ENCODE measurements at places on chromosomes 7 and 10.

DNA sequence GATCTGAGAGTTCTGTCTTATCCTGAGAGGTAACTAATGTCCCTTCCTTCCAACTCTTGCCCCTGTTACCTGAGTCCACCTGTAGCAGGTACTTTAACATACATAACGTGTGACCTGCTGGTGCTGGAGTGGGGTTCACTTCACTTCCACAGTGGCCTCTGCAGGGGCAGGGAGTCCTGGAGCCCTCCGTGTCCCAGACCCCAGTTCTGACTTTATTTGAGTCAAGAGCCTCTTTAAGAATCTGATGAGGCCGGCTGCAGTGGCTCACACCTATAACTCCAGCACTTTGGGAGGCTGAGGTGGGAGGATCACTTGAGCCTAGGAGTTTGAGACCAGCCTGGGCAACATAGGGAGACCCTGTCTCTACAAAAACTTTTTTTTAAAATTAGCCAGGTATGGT is 117.0 kb upstream of the RET start:
- no peak for DNase-seq

GRCh38 chr10:91875156-91875555 is 34.1 kb downstream of the FGFBP3 start:
- DNase-seq = no peak

DNA sequence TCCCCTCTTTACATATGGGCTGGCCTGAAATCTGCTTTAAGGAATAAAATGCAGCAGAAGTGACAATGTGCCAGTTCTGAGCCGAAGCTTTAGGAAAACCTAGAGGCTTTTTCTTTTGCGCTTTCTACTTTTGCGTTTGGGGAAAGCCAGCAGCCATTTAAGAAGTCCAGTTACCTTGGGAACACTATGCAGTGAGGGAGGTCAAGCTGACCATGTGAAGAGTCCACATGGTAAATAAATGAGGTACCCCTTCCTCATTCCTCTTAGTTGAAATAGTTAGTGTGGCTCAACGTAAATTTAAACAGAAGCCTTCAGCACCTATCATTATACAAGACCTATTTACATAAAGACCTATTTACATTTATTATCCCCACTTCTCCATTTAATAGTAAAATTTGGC is 78.5 kb downstream of the TFPI2 start:
- DNase-seq = no peak

DNA sequence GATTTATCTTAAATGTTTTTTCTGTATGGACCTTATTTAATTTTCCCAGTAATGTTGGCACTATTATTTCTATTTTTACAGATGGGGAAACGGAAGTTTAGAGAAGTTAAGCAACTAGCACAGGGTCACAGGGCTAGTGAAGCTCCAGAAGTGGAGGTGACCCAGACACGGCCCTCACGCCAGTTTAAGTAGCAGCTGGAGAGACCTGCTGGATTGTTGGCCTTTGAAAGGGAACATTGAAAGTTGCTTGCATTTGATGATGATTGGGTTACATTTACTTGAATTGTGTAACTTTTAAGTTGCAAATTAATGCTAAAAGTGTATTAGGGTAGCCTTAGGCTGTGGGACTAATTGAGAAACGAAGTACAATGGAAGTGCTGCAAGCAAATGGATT is 25.6 kb downstream of the CDK14 start:
- no peak for DNase-seq

GRCh38 chr10:102504179-102504975 is 605 bp downstream of the SUFU start:
- no peak for DNase-seq

GRCh38 chr10:5219262-5219661 is 22.6 kb downstream of the AKR1C4 start:
- DNase-seq = no peak

DNA sequence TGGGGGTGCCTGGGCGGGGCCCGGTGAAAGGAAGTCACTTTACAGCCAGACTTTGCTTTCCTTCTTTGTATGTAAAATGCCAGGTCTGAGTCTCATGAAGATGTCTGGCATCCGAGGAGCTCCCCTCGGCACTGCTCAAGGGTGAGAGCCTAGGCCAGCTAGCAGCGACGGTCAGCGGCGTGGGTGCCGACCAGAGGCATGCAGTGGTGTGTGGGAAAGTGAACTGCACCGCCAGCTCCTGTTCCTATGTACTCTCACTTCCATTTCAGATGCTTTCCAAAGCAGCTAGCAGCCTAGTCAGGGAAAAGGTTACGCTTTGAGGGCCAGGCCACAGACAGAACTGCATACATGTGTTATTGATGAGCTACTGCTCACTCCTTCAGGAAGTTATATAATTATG is 172.8 kb downstream of the ZMYND11 start:
- DNase-seq = no peak

DNA sequence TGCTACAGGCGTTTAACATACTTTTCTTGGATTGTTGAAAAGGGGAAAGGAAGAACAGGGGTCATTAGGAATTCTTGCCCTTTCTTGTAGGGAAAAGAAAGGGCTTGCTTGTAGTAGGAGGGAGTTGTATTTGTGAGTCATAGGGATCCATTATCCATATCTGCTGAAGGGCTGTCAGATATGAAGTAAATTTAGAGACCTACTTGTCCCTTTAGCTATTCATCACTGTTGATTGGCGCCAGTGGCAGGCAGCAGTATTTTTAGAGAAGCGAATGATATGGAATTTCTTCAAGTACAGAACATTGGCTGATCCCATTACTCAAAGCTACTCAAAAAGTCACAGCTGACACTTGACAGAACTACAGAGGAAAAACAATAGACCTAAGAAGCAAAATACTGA is 97.7 kb downstream of the CELF2 start:
- no peak for DNase-seq

DNA sequence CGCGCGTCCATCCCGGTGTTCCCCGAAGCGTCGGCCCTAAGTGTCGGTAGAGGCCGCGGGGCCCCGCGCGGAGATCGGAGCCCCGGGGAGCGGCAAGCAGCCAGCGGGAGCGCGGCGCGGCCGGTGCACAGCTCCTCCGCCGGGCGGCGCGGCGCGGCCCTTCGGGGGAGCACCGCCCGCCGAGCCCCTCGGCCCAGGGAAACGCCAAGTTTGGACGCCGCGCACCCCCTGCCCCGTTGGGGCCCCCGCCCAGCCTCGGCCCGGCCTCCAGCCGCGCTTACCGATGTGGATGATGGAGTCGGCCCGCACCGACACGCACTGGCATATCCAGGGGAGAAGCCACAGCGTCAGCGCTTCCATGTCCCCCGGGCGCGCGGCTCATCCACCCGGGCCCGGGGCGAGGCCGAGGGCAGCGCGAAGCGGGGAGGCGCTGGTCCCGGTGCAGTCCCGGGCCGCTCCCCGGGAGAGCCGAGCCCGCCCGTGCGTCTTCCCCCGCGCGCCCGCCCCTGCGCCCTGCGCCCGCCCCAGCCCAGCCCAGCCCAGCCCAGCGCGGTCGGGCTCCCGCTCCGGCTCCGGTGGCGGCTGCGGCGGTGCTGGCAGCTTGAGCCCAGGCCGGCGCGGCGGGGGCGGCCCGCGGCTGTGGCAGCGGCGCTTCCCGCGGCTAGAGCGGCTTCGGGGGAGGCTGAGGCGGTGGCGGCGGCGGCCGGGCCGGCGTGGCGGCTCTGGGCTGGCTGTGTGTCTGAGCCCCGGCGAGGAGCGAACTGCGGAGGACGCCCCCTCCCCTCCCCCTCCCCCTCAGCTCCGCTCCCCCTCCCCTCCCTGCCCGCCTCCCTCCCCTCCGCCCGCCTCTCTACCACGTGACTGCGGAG is at the start of gene GRID1:
TSS of gene GRID1 (minus strand) at position 763 of the 869 bp plus-strand sequence.
- DNase-seq = no peak

DNA sequence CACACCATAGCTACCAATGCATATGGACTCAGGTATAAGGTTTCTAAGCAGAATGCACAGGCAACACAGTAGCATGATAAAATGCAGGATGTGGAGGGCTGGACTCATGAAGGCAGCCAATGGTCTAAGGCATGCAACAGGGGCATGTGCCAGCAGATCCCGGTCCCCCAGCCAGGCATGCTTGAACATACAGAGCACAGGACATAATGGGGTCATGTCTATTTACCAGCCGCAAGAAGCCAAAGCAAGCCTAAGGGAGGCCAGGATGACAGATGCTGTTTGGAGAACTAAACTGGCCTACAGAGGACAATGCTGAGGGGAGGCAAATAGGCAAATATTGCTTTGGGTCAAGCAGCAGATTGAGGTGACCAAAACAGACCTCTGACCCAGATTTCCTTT is 60.0 kb upstream of the PDLIM1 start:
- no peak for DNase-seq

DNA sequence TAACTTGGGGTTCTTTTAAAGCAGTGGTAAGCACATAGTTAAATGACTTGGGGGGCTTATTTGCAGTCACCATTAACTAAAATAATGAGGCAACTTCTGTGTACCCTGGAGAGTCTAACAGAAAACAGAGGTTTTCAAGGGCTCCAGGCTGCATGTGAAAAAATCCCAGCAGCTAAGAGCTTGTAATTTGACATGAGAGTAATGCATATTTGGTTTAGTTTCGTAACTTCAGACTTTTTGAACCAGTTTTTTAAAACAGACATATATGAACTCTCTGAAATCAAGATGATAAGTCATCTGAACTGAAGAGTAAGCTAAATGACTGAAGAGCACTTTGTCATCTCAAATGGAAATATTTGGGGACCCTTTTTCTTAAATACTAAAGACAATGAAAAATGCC is 40.2 kb upstream of the IFRD1 start:
- no peak for DNase-seq

Data from effector memory CD4-positive, alpha-beta T cell (primary cell).